ENCODE measurements at places on chromosomes 2 and 18.

DNA sequence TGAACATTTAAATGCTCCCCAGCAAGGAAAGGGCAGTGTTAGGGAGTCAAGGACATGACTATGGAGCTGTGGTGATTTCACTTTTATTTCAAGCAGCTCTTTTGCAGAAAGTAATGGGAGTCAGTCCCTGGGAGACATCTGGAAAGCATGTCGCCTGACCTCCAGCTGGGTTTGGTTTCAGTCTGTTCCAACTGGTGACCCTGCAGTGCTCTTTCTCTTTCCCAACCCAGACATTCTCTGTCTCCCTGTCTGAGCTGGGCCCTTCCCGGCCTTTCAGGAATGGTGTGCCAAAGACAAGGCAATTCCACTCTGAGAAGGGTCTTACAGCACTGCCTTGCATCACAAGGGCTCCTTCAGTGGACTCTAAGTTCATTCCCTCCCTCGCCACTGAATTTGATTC lies 323.2 kb downstream of the OSR1 start:
- DNase-seq: no peak

DNA sequence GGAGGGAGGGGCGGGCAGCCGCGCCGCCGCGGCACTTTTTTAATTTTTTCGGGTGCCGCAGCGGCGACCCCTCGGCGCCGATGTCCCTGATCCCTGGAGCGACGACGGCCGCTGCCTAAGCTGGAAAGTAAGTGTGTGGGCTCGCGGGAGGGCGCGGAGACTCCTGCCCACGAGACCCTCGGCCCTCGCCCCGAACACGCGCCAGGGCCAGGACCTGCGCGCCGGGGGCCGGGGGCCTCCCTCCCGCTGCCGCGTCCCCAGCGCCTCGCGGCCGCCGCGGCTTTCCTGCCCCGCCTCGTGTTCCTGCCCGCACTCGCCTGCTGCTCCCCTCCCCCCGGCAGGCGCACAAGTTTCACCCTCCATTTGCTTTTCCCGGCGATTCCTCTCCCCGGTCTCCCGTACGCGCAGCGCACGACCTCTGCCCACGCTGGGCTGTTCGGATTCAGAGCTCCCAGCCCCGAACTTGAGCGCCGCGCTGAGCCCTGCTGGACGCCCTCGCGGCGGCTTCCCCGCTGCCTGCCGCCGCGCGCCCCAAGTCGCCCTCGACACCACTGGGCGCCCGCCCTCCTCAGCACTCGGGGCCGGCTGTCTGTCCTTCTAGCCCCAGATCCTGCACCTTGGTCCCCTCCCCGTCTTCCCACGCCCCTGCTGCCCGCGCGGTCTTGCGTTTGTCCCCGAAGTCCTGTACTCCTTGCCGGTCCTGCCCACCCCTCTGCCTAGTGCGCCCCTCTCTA lies 507 bp downstream of the PKP4 start:
- DNase-seq: peak; percentile 86

GRCh38 chr2:205675861-205676516 lies 6.3 kb upstream of the NRP2 start:
- peak; percentile 85 for DNase-seq

DNA sequence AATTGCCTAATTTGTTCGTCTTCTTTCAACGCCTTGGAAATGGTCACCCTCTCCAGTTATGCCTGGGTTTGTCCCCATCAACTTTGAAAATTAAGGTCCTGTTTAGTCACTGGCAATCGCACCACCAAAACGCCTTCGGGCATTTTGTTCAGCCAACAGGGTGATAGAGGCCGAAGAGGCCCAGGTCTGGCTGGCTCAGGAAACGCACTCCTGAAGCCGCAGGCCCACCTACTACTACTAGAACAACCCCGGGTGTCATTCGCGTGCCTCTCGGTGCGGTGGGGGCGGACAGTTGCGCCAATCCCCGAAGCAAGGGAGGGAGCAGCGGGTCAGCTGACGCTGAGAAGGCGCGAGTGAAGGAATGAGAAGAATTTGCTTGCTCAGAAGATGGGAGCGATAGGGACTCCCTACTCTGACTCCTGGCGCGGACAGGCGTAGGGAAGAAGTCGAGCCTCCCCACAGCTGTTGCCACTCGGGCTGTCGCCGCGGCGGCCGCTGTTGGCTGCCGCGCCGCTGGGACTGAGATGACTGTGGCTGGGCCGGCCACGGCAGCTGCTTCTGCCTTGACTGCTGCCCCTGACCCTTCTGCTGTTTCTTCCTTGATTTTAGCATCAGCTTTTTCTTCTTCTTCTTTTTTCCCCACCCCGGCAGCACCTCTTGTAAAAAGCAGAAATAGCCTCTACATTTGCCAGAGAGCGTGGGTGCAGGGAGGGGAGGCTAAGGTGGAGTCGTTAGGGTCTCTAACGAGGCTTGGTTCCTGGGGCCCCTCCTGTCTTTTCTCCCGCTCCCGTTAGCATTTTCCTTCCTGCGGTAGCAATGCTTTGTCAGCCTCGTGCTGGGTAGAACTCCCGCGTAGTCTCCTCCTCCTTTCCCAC lies 387.6 kb downstream of the FIGN start:
- DNase-seq: peak; percentile 92

GRCh38 chr2:54797307-54797706 lies 73.8 kb downstream of the EML6 start:
- no peak for DNase-seq

- no peak for DNase-seq
Measured at GRCh38 chr2:86023366-86023712, 82.3 kb downstream of the POLR1A start.

GRCh38 chr2:210086292-210086691 lies 83.9 kb downstream of the RPE start:
- peak; percentile 19 for DNase-seq

DNA sequence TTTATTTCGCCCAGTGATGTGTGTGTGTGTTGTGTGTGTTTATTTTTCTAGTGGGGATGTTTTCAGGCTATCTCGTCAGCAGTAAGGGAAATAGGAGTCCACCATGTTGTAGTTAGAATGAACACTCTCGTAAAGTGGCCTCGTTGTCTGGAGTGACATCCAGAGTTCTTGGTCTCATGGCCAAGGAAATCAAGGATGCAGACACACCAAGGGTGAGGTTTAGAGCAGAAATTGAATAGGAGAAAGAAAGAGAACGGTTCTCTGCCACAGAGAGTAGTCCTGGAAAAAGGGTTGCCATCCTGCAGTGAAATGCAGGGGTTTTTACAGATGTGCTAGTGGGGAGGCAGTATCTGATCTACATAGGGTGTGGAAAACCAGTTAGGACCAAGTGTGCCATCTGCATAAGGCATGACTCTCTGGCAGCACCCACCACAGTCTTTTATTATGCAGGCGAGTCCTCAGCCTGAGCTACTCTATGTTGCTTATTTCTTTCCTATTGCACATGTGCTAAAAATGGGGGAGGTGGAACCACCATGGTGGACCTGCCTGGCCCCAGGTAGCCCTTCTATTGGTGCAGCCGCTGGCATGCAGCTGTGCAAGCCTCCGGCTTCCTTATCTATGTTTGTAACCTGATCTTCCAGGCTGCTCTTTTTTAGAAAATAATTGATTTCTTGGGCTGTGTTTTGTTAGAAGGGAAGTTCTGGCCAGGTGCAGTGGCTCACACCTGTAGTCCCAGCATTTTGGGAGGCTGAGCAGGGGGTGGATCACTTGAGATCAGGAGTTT lies 23.2 kb downstream of the RALB start:
- DNase-seq: no peak

DNA sequence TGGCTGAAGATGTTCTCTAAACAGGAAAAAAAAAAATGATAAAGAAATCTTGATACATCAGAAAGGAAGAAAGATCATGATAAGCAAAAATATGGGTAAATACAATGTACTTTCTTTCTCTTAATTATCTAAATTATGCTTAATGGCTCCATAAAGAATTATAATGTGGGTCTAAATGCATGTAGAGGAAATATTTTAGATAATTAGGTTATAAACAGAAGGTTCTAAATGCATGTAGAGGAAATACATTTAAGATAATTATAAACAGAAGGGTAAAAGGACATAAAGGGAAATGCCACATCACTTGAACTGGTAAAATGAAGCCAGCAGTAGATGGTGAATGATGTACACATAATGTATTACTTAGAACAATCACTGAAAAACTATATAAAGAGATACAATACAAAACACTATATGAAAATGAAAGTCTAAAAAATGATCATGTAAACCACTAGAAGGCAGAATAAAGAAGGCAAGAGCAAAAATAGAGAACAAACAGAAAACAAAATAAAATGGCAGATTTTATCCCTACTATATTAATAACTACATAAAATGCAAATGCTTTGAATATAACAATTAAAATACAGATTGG lies 308.4 kb upstream of the CDH2 start:
- DNase-seq: no peak

GRCh38 chr2:85288244-85288725 lies 39.5 kb downstream of the TGOLN2 start:
- DNase-seq: peak; percentile 76

GRCh38 chr2:144201126-144201525 lies 318.8 kb downstream of the ZEB2 start:
- DNase-seq: no peak

GRCh38 chr2:151358166-151358970 lies 976 bp downstream of the TNFAIP6 start:
- DNase-seq: no peak

DNA sequence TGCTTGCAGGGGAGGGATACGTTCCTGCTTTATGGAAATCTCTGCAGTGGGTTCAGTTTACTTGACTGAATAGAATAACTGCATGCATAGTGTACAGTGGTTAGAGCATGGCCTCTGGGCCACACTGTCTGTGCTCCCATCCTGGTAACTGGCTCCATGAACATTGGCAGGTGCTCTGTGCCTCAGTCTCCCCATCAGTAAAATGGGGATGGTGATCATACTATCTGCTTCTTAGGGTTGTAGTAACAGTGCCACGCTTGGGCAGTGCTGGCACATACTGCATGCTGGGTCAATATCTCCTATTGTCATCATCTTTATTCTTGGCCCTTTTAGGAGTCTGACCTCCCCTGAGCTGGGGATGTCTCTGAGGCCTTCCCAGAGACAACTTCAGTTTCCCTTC lies 117.3 kb downstream of the CTIF start:
- no peak for DNase-seq

DNA sequence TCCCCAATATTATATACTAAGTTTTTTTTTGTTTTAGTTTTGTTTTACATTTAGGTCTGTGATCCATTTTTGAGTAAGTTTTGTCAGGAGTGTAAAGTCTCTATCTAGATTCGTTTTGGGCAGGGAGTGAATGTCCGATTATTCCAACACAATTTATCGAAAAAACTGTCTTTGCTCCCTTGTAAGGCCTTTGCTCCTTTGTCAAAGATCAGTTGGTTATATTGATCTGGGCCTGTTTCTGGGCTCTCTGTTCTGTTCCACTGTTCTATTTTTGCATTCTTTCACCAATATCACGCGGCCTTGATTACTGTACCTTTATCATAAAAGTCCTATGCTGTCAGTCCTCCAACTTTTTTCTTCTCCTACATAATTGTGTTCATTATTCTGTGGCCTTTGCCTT lies 276.5 kb upstream of the ZC3H15 start:
- DNase-seq: no peak

GRCh38 chr2:173286153-173286809 lies 68.4 kb upstream of the CDCA7 start:
- no peak for DNase-seq

Measured in astrocyte of the hippocampus (primary cell).